ENCODE measurements at places on chromosomes 7 and 10.
A peak's percentile ranks its signal among the peaks of the same experiment; 100 is the strongest.

GRCh38 chr10:58817201-58817846 lies 304.7 kb downstream of the BICC1 start:
- H3K36me3 ChIP-seq: no peaks in the 10 kb centered on the region
- no peak overlapping the region for H3K4me3 ChIP-seq
- no peak overlapping the region for H3K27ac ChIP-seq
- no peaks in the 10 kb centered on the region for H3K27me3 ChIP-seq

- no peak overlapping the region for H3K4me3 ChIP-seq
- no peaks in the 10 kb centered on the region for H3K4me1 ChIP-seq
- DNase-seq: no peak
- H3K27ac ChIP-seq: no peak overlapping the region
Measured at GRCh38 chr10:49611166-49611815, 1.2 kb downstream of the SLC18A3 start.

DNA sequence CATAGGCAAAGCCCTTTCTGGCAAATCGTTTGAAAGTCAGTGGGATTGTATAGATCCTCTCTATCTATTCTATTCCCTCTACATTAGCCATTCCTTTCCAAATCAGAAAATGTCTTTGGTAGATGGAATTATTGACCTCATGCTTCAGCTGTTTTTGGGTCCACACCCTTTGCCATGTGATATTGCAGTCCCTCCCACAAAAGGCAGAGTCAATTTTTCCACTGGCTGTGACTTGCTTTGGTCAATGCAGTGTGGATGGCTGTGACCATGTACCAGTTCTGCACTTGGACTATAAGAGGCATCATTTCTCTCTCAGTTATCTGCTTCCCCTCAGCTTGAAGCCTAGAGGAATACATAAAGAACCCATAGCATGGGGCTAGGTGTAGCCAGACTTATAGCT lies 332.9 kb downstream of the PTEN start:
- H3K4me1 ChIP-seq: peaks cover 11% of the 10 kb centered on the region
- no peak overlapping the region for H3K27ac ChIP-seq
- no peak overlapping the region for H3K4me3 ChIP-seq
- no peaks in the 10 kb centered on the region for H3K27me3 ChIP-seq

GRCh38 chr10:59240582-59241183 lies 64.2 kb downstream of the PHYHIPL start:
- DNase-seq: peak; percentile 25
- H3K4me1 ChIP-seq: no peaks in the 10 kb centered on the region

DNA sequence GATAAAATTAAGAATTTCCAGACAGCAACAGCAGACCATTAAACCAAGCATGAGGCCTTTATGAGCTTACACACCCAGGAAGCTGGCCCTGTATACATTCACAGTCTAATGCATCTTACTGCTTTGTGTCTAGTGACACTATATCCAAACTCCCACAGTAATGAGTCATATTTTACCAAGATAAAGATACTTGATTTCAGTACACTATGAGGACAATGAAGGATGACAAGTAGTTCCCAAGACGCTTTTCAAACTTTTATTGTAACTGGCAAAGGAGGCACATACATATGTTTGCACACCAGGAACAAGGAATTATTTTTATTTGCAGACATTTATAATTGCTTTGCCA lies 148.0 kb downstream of the TSPAN12 start:
- H3K36me3 ChIP-seq: no peaks in the 10 kb centered on the region
- no peaks in the 10 kb centered on the region for H3K4me1 ChIP-seq
- no peaks in the 10 kb centered on the region for H3K27me3 ChIP-seq

- no peak for DNase-seq
- no peaks in the 10 kb centered on the region for H3K27me3 ChIP-seq
- no peak overlapping the region for H3K27ac ChIP-seq
- no peak overlapping the region for H3K4me3 ChIP-seq
Measured at GRCh38 chr10:68125772-68126171, 16.5 kb downstream of the MYPN start.

- no peak overlapping the region for H3K4me3 ChIP-seq
- no peak overlapping the region for H3K27ac ChIP-seq
- H3K36me3 ChIP-seq: no peaks in the 10 kb centered on the region
- H3K27me3 ChIP-seq: no peaks in the 10 kb centered on the region
Measured at GRCh38 chr7:24025094-24025493, 258.9 kb upstream of the NPY start.

DNA sequence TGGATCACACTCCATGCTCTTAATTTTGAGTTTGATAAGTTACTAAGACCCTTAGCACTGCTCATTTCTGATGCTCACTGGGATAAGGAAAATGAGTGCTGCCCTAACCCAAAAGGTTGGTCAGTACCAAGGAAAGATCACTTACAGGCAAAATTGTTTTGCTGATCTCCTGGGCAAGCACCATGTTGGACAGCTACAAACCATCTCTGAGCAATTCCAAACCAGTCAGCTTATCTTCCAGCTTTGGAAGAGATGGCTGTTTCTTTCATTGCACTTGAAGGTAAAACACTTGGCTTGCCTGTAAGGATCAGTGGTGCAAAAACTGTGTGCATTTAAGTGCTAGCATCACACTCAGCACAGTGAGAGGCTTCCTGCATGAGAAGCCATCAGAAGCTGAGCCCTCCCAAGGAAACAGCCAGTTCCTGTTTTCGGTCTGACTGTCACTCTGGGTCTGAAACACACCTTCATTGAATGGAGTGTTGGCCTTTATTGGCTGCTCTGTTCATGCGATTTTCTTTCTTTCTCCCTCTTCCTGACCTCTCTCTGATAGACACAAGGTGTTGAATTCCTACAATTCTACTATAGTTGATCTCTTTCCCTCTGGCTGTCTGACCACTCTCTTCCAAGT lies 126.4 kb upstream of the GHITM start:
- H3K36me3 ChIP-seq: no peaks in the 10 kb centered on the region
- H3K27ac ChIP-seq: no peak overlapping the region
- no peak overlapping the region for H3K4me3 ChIP-seq
- no peaks in the 10 kb centered on the region for H3K4me1 ChIP-seq
- no peak for DNase-seq
- no peaks in the 10 kb centered on the region for H3K27me3 ChIP-seq

DNA sequence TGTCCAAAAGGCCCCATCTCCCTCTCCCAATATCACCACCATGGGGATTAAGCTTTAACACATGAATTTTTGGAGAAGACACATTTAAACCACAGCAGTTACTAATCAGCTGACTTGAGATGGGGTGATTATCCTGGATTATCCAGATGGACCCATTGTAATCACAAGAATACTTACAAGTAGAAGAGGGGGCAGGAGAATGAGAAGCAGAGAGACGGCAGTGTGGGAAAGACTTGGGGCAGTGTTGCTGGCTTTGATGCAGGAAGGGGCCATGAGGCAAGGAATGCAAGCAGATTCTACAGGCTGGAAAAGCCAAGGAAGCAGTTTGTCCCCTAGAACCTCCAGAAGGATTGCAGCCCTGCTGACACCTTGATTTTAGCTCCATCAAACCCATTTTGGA lies 30.7 kb upstream of the INMT start:
- no peak overlapping the region for H3K27ac ChIP-seq
- 0 out of 2 replicates have a peak, but pooled peaks cover 4% of the 10 kb centered on the region for H3K27me3 ChIP-seq
- no peaks in the 10 kb centered on the region for H3K4me1 ChIP-seq
- H3K36me3 ChIP-seq: no peaks in the 10 kb centered on the region
- no peak overlapping the region for H3K4me3 ChIP-seq

GRCh38 chr7:158377800-158378623 lies 209.6 kb downstream of the PTPRN2 start:
- no peak overlapping the region for H3K27ac ChIP-seq
- H3K36me3 ChIP-seq: no peaks in the 10 kb centered on the region
- H3K27me3 ChIP-seq: no peaks in the 10 kb centered on the region
- DNase-seq: peak; percentile 18

DNA sequence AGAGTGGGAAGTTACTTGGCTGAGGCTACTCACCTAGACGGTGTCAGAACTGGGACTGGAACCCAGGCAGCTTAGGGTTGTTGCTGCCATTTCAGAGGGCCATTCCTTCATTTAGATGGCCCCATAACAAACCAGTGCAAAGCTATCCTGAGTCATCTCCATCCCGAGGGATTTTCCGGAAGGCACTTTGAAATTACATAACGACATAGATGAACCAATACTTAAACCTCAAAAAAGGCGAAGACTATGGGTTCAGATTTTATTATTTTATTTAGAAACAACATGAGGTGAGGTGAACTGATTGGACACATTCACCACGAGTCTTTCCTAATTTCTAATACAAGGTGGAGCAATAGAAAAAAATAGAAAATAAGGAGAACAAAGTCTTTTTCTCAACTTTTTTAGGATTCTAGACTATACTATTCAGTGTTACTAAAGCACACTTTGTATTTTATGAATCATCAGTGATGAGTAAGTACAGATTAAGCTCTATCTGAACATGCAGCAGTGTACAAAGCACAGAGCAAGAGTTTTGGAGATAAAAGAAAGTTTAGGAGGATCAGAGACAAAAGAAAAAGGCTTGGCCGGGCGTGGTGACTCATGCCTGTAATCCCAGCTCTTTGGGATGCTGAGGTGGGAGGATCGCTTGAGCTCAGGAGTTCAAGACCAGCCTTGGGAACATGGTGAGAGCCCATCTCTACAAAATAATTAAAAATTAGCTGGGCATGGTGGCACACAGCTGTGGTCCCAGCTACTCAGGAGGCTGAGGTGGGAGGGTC lies 79.5 kb upstream of the SVIL start:
- no peaks in the 10 kb centered on the region for H3K27me3 ChIP-seq
- H3K4me3 ChIP-seq: no peak overlapping the region
- H3K36me3 ChIP-seq: no peaks in the 10 kb centered on the region

GRCh38 chr7:77536017-77536412 lies 1.1 kb upstream of the PTPN12 start:
- no peak for DNase-seq
- no peaks in the 10 kb centered on the region for H3K36me3 ChIP-seq
- H3K4me3 ChIP-seq: peak overlapping the region; percentile 90
- H3K27ac ChIP-seq: peak overlapping the region; percentile 95
- no peaks in the 10 kb centered on the region for H3K27me3 ChIP-seq
- H3K4me1 ChIP-seq: peaks cover 36% of the 10 kb centered on the region

DNA sequence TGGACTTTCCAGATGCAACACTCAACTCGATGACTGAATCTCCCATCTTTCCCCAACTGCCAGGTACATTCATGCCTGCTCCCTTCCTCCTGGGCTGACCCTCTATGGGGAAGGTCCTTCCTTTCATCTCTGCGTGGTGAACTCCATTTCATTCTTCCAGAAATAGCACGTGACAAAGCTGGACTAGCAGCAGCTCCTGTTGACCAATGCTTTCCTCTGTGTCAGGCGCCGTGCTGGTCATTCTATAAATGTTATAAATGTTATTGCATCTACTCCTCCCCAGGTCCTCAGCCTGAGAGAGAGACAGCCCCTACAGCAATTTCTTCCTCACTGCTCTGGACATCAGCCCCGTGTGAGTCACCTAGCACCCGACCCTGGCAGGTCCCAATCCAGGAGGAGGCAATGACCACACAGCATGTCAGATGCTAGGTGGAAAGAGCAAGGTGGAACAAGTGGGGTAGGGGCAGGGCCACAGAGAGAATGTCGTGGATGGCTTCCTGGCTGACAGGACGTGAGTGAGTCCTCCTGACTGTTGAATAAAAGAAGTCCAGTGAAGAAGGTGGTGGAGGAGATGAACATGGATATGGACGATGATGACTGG lies 178.1 kb downstream of the ADAM12 start:
- H3K4me3 ChIP-seq: no peak overlapping the region
- H3K36me3 ChIP-seq: no peaks in the 10 kb centered on the region
- no peak for DNase-seq
- no peaks in the 10 kb centered on the region for H3K27me3 ChIP-seq
- H3K4me1 ChIP-seq: no peaks in the 10 kb centered on the region

DNA sequence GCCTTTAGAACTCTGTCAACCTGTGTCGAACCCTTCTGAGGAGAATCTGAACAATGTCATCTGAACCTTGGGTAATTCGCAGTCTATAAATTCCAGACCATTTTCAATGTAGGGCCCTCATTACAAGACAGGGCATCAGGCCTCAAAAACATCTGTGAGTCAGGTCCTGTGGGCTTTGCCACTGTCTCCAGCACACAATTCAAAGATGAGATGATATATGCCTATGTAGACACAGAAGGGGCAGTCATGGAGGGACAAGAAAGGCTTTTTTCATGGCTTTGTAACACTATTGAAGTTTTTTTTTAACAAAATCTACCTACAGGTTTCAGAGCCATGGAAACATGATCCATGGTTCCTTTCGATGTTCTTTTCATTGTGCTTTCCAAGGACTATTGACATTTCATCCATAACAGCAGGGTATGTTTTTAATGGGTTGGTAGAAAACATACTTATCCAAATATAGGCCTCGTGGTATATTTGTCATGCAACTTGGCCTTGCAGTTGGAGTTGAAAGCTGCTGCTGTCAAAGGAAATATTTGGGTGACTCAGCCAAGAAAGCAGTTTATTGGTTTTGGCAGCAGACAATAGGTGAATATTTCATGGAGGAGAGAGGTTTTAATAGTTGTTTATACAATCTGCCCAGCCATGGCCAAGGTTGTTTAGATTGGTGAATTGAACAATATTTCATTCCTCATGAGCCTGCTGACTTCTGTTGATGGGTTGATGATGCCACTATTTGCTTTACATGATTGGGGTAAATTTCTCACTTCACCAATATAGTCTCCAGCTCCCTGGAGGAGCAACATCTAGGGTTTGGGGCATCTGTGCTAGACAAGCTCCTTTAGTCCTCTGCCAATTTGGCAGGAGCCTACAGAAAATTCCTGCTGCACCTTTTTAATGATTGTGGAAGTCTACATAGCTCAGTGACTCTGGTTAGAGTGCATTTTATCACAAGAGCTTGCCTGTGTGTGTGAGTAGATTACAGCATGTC lies 158.4 kb upstream of the TMEM72 start:
- H3K4me3 ChIP-seq: no peak overlapping the region
- no peaks in the 10 kb centered on the region for H3K27me3 ChIP-seq
- no peak overlapping the region for H3K27ac ChIP-seq
- DNase-seq: no peak

GRCh38 chr7:139830782-139831501 lies 1.9 kb downstream of the TBXAS1 start:
- no peak for DNase-seq
- no peaks in the 10 kb centered on the region for H3K27me3 ChIP-seq
- H3K27ac ChIP-seq: no peak overlapping the region
- H3K4me3 ChIP-seq: no peak overlapping the region

DNA sequence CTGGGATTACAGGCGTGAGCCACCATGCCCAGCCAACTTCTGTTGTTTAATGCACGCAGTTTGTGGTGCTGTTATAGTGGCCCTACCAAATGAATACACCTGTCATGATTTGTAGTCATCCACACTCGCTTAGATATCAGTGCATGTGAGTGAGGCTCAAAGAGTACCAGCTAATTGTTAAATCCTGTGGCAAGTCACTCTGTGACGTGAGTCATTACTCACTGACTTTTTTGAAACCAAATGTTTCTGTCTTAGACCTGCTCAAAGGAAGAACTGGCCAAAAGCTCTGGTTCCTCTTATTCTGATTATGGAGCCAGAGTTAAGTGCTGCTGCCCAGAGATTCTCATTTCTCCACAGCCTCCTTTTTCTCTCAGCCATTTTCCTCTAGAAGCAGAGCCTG lies 109.4 kb downstream of the PRKAG2 start:
- H3K27me3 ChIP-seq: peaks cover 49% of the 10 kb centered on the region
- no peaks in the 10 kb centered on the region for H3K4me1 ChIP-seq
- H3K27ac ChIP-seq: no peak overlapping the region

Measured in HepG2 (cell line).